A549 treated with dexamethasone at 1 μM for 4 hours (cell line): ENCODE measurements at places on chromosomes 1 and 21. TPM values are rescaled to one million over a fixed set of nuclear protein-coding genes. Genes with fewer than 3 reads are reported as not detected.

Gene DNASE2B
- 0.10 TPM in 1 of 5 replicates, not detected in the others for total RNA-seq

Gene RABIF
- 13.7 to 15.4 TPM (median 14.3 TPM) in 5 replicates for total RNA-seq

Gene LIPI
- total RNA-seq = not detected in 5 replicates

Gene SPRR1A
- total RNA-seq = not detected in 5 replicates

Gene ZFP69
- total RNA-seq = not detected in 5 replicates

Gene WARS2
- 4.7 to 6.6 TPM (median 5.8 TPM) in 5 replicates for total RNA-seq

Gene C1orf226
- total RNA-seq = 0.64 to 0.92 TPM (median 0.76 TPM) in 5 replicates

Gene PSMB2
- total RNA-seq = 80.2 to 115 TPM (median 108 TPM) in 5 replicates

Gene LAMB3
- total RNA-seq = 14.4 to 21.7 TPM (median 19.4 TPM) in 5 replicates

Gene KRTAP19-1
- not detected in 5 replicates for total RNA-seq

Gene OR10J1
- not detected in 5 replicates for total RNA-seq

Gene HSPB7
- total RNA-seq = 0.05 to 0.14 TPM (median 0.09 TPM) in 4 of 5 replicates, not detected in the other

Gene LCE1B
- 0.08 TPM in 1 of 5 replicates, not detected in the others for total RNA-seq
